H9 (cell line): ENCODE measurements at places on chromosomes 6 and 20.

GRCh38 chr6:170099387-170099786 lies 191.5 kb downstream of the DLL1 start:
- H3K27ac ChIP-seq = no peak overlapping the region
- H3K27me3 ChIP-seq = no peaks in the 10 kb centered on the region
- no peak for DNase-seq
- H3K4me3 ChIP-seq = no peak overlapping the region
- no peaks in the 10 kb centered on the region for H3K4me1 ChIP-seq
- peaks cover 5% of the 10 kb centered on the region for H3K36me3 ChIP-seq

GRCh38 chr6:113281014-113281413 lies 576.1 kb upstream of the MARCKS start:
- DNase-seq = no peak
- H3K4me1 ChIP-seq = no peaks in the 10 kb centered on the region; the same call in none of the 2 replicates
- H3K27ac ChIP-seq = no peak overlapping the region
- no peak overlapping the region for H3K4me3 ChIP-seq
- H3K27me3 ChIP-seq = no peaks in the 10 kb centered on the region
- peaks cover 10% of the 10 kb centered on the region for H3K36me3 ChIP-seq

DNA sequence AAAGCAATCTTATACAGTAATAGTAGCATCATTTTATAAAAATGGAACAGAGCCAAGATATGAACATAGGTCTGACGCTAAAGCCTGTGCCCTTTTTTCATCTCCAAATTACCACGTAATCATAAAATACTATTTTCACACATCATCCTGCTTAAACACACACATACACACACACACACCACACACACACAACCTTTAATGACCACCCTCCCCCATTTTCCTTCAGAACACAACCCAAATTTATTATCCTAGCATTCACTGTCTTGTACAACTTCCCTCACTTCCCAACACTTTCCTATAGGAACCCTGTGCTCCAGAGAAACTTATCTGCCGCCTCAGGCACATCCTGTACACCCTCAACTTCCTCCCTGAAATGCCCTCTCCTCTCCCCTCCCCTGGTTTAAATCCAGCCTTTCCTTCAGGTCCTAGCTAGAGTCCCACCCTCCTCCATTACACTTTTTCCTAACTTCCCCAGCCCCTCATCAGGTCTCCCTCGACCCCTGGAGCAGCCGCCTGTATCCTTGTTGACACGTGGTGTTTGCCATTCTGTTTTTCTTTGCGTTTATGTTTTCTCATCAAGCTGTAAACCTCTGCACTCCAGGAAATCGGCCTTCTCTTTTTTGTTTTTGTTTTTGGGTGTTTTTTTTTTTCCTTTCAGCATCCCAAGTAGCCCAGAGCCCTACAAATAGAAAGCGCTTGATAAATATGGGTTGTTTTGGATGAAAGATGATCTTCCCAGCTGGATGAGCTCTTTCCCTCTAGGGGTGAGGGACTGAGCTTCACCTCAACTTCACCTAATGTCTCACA lies 968 bp upstream of the MMP24 start:
- peaks cover 22% of the 10 kb centered on the region for H3K36me3 ChIP-seq
- peak overlapping the region; percentile 72 for H3K4me3 ChIP-seq
- no peaks in the 10 kb centered on the region for H3K4me1 ChIP-seq
- DNase-seq = no peak
- H3K27ac ChIP-seq = no peak overlapping the region
- no peaks in the 10 kb centered on the region for H3K27me3 ChIP-seq

DNA sequence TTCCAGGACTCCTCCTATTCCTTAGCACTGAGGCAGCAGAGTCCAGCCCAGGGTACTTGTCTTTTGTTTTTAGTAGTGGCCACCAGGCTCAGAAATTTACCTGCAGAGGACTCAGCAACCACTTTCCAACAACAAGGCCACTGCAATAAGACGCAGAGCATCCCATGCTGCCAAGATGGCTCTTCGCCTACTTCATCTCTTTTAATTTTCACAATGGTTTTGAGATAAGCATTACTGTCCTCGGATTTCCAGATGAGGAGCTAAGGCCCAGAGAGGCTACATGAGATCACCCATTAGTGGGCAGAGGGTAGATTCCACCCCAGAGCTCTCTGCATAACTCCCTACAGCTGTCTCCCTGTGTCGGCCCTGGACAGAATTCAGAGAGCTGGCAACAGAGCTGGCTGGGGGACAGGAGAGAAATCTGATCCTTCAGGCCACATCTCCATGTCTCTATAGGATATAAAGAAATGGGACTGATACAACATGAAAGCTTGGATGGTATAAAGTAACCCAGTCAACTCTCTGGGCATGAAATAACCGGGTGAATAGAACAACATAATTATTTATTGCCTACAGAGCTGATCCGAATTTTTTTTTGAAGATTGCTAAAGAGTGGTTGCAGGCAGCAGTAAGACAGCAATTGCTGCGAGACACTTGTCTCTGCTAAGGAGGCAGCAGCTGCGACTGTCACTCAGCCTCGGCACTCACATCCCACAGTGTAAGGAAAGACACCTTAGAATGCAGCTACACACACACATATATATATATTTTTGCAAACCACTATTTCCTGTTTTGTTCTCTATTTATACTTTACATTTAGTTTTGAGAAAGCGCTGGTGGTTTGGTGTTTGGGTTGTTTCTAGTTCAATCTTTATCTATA lies 37.2 kb downstream of the SCML4 start:
- no peak overlapping the region for H3K27ac ChIP-seq
- H3K36me3 ChIP-seq = no peaks in the 10 kb centered on the region
- DNase-seq = no peak
- H3K4me1 ChIP-seq = no peaks in the 10 kb centered on the region

GRCh38 chr6:42038163-42038562 lies 12.2 kb upstream of the TAF8 start:
- no peak overlapping the region for H3K4me3 ChIP-seq
- no peak for DNase-seq
- H3K4me1 ChIP-seq = no peaks in the 10 kb centered on the region

- no peaks in the 10 kb centered on the region for H3K4me1 ChIP-seq
- no peak overlapping the region for H3K4me3 ChIP-seq
- H3K27ac ChIP-seq = no peak overlapping the region
- H3K27me3 ChIP-seq = no peaks in the 10 kb centered on the region
- DNase-seq = no peak
These were observed 460.4 kb upstream of the RUNX2 start for GRCh38 chr6:44867571-44868334.

DNA sequence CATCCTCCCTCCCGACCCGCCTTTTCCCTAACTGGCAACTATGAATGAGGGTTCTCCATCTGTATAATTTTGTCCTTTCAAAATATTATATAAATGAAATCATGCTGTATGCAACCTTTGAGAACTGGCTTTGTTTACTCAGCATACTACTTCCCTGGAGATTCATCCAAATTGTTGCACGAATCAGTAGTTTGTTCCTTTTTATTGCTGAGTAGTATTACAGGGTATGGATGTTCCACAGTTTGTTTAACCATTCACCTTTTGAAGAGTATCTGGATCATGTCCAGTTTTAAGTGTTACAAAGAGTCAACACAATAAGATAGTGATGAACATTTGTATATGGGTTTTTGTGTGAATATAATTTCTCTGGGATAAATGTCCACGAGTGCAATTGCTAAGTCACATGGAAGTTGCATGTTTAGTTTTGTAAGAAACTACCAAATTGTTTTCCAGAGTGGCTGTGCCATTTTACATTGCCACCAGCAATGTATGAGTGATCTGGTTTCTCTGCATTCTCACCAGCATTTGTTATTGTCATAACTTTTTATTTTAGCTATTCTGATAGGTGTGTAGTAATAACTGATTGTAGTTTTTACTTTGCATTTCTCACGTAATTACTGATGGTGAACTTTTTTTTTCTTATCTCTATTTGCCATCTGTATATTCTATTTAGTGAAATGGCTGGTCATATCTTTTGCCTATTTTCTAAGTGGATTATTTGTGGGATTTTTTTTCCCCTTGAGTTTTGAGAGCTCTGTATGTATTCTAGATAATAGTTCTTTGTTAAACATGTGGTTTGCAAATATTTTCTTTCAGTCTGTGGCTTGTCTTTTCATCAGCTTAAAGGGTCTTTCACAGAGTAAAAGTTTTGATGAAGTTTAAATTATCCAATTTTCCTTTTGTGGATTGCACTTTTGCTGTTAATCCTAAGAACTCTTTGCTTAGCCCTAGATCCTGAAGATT lies 14.4 kb upstream of the RNF24 start:
- no peaks in the 10 kb centered on the region; the same call in 1 of the 2 replicates for H3K4me1 ChIP-seq
- H3K27ac ChIP-seq = no peak overlapping the region
- H3K36me3 ChIP-seq = no peaks in the 10 kb centered on the region; the same call in 1 of the 2 replicates
- no peak for DNase-seq

DNA sequence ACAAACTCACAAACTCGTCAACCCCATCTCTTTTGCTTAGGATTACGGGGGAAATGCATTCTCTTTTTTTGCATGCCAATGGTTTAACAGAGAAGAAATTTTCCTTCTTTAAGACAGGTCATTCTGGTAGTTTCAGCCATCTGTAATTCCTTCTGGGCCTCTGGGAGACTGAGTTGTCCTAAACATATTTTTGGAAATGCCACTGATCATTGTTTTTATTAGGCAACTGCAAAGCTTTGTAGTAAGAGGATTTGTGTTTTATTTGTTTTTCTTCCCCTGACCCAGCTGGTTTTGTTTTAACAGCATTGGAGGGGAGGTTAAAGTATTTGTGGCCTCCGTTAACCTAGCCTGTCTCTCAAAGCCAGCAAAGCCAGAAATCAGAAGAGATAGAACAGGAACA lies 73.1 kb upstream of the ISM1 start:
- H3K27ac ChIP-seq = no peak overlapping the region
- no peak overlapping the region for H3K4me3 ChIP-seq
- no peaks in the 10 kb centered on the region for H3K36me3 ChIP-seq
- no peak for DNase-seq
- H3K4me1 ChIP-seq = no peaks in the 10 kb centered on the region
- H3K27me3 ChIP-seq = no peaks in the 10 kb centered on the region

DNA sequence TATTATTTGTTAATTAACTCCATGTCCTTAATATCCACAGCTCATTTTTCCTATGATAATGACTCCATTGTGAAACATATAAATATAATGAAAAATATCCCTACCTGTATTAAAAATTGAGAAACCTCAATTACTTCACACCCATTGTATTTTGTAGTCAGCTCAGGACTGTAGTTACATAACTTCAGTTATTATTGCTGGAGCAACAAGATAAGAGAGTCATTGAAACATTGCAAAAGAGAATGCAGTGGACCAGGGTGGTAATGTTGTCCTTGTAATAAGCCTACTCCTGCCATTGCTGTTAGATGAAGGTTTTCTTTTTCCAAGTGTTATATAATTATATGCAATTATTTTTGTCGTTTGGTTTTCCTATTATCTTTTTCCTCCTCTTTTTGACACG lies 184.4 kb downstream of the PRL start:
- no peaks in the 10 kb centered on the region for H3K4me1 ChIP-seq
- H3K4me3 ChIP-seq = no peak overlapping the region
- peaks cover 23% of the 10 kb centered on the region for H3K36me3 ChIP-seq
- DNase-seq = no peak
- H3K27ac ChIP-seq = no peak overlapping the region
- no peaks in the 10 kb centered on the region for H3K27me3 ChIP-seq

GRCh38 chr6:40353197-40353966 lies 233.8 kb downstream of the LRFN2 start:
- no peak overlapping the region for H3K4me3 ChIP-seq
- 0 out of 2 replicates have a peak, but pooled peaks cover 5% of the 10 kb centered on the region for H3K36me3 ChIP-seq
- no peak overlapping the region for H3K27ac ChIP-seq
- DNase-seq = no peak
- peaks cover 9% of the 10 kb centered on the region; the same call in 1 of the 2 replicates for H3K4me1 ChIP-seq

DNA sequence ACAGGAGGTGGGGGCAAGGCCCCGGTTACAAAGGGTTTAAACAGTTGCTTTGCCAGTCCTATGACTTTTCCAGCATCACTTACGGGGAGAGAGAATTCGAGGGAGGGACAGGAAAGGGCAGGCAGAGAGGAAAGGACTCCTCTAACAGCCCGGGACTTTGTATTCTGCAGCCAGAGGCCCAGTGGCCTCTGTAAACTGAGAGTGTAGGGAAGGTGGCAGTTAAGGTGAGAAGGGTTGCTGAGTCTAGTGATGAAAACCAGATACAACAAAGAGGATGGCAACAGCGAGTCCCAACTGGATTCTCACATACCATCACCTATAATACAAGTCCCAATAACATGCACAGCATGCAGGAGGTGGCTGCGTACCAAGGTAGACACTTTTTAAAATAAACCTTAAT lies 13.5 kb downstream of the PLAGL2 start:
- no peaks in the 10 kb centered on the region for H3K4me1 ChIP-seq
- no peak overlapping the region for H3K4me3 ChIP-seq
- H3K27ac ChIP-seq = no peak overlapping the region
- no peaks in the 10 kb centered on the region for H3K27me3 ChIP-seq
- no peak for DNase-seq
- H3K36me3 ChIP-seq = peaks cover 29% of the 10 kb centered on the region
